ENCODE measurements at places on chromosomes 13 and 19. TPM values are rescaled to one million over a fixed set of nuclear protein-coding genes. Genes with fewer than 3 reads are reported as not detected.

DNA sequence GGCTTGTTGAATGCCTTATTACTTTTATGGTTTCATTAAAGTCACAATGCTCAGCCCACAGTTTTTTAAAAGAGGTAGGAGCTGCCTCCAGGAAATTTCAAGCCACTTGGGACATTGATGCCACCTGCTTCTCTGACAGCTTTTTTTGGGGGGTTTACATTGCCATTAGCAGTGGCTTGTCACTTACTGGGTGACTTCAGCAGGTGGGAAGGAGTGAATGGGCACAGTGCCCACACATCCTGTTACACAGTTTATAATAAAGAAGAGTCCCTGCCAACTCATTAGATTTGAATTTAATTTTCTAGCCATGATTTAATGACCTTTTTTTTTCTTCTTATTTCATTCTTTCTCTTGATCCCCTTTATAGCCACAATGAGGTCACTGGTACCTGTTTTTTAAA is 61.0 kb downstream of the NHLRC3 start:
- no peak for DNase-seq

DNA sequence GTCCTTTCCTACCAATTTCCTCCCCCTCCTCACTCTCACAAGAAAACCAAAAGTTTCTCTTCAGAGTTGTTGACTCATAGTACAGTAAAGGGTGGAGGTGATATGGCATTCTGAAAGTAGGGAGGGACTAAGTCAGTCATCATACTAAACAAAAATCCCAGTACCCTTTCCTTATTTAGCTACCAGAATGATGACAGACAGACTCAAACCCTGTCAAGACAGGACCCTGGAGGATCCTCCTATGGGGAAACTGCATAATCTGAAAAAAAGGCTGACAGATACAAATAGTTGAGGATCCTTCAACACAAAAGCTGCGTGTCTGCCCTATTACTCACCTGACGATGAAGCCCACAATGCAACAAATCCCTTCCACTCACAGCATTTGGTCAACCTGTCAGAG is 55.5 kb downstream of the CYSLTR2 start:
- no peak for DNase-seq

DNA sequence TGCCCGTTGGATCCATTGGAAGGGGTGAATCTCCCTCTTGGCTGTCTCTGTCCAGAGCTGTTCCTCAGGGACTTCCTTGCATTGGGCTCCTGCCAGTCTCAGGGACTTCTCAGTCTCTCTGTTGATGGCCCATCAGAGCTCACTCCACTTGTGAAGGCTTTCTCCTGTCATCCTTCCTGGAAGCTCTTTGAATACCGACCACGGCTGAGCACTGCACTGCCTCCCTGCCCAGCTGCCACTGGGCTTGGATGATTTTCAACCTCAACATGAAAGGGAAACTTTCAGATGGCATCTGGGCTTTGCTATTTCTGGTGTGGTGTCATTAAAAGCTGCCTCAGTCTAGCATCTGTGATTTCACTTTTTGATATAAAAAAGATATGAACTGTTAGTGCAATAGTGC is 66.1 kb upstream of the ANKRD10 start:
- no peak for DNase-seq

DNA sequence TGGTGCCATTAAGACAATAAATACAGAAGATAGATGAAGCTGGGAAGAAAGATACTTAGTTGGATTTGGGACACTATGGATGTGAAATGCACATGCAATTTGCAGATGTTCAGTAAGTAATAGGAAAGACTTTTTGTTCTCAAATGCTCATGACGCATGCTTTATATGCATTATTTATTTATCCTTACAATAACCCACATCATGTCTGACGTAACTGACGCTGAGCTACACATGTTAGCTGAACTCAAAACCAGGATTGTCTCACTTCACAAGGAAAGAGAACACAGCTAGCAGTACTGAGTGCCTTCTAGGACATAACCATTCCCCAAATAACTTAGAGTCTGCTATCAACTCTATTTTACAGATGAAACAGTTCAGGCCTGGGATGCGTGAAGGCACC is 463.4 kb downstream of the FGF9 start:
- no peak for DNase-seq

- no peak for DNase-seq
These were observed 32.2 kb downstream of the ZNF136 start for GRCh38 chr19:12194827-12195731.

DNA sequence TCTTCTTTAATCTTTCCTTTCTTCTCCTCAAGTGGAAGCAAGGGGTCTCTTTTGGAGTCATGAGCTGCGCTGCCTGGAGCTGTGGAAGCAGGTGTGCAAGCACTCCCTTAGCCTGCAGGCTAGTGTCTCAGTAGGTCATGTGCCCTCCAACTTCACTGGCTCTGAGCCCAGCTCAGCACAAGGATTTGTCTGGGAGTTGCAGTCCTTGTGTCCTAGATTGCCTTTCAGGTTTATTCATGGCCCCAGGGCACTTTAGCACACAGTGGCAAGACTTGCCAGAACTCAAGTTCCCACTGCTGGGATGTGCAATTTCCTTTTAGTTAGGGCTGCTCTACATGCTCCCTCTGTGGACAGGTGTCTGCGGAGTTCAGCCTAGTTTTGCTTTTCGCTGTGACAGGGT is 211.7 kb downstream of the LIG4 start:
- DNase-seq: peak; percentile 70

GRCh38 chr19:14528419-14529253 is 758 bp upstream of the TECR start:
- no peak for DNase-seq

ZNF100 gene
- 0.63 TPM for total RNA-seq

GRCh38 chr13:40337651-40338050 is 328.8 kb downstream of the FOXO1 start:
- DNase-seq: no peak

- no peak for DNase-seq
These were observed 2.1 kb upstream of the KLHL26 start for GRCh38 chr19:18634612-18635297.

GRCh38 chr13:29535663-29536655 is 59.5 kb downstream of the SLC7A1 start:
- DNase-seq: no peak

DNA sequence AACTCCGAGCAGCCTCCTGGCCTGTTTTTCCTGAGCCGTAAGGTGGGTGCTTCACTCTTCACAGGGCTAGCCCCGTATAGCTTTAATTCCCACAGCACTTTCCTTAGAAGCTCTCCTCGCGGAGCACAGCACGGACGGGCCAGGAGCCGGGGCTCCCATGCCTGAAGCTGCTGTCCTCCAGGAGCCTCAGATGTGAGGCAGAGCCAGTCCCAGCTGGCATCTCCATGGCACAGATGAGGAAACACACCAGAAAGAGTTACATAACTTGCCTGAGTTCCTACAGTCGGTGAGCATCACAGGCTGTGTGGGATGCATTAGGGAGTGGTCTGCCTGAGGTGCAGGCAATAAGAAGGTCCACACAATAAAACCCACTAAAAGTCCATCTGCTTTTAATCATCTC is 118.5 kb downstream of the ATP8A2 start:
- no peak for DNase-seq

DNA sequence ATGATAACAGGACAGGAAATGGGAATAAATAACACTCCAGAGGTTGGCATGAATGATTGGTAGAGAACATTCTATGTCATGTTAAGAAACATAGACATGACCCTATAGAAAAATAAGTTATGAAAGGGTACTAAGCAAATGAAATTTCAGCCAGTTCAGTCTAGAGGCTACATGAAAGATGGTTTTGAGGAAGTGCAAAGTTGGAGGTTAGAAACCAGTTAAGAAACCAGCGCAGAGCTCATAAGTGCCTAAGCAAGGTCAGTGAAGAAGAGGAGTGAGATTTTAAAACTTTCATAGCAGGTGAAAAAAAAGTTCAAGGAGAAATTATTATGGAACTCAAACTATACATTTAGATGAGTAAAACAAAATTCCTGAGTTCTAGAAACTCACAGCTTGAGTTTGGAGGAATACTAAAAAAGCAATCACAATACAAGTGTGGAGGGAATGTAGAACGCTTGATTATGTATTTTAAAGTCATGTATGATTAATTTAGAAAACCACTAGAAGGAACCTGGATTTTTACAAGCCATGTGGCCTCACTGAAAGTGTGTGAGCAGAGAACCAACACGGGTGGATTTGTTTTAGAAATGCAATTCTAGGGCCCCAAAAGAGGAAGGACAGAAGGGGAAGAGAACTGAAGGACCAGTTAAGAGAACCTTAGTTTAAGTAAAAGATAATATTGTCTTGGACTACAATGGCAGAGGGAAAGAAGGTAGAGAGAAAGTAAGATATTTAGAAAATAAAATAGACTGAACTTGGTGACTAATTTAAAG is 162.4 kb downstream of the PCDH20 start:
- no peak for DNase-seq

- no peak for DNase-seq
These were observed 45.3 kb downstream of the LRCH1 start for GRCh38 chr13:46598140-46598819.

All from PC-3 (cell line).